ENCODE measurements at places on chromosomes 11 and 22.

DNA sequence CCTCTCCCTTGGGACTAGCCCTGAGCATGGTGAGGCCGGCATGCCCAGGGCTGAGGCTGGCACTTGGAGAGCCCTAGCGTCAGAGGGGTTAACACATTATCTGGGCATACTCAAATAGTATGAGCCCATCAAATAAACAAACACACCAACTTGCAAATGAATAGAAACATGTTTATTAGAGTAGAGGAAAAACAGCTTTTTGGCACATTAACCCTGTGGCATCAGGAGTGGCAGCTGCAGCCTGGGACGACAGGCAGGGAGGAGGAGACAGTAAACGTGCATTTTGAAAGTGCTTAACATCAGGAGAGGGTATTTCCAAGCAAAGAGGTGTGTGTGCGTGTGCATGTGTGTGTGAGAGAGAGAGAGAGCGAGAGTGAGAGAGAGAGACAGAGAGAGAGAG is 684.9 kb downstream of the NTM start:
- no peak for DNase-seq

- DNase-seq = no peak
Measured at GRCh38 chr11:86977441-86978050, 22.4 kb upstream of the FZD4 start.

- no peak for DNase-seq
Measured at GRCh38 chr11:107392611-107393010, 65.0 kb downstream of the CWF19L2 start.

GRCh38 chr11:119804698-119805097 is 75.7 kb upstream of the NECTIN1 start:
- no peak for DNase-seq

GRCh38 chr22:23230348-23231068 is 50.2 kb downstream of the BCR start:
- no peak for DNase-seq

DNA sequence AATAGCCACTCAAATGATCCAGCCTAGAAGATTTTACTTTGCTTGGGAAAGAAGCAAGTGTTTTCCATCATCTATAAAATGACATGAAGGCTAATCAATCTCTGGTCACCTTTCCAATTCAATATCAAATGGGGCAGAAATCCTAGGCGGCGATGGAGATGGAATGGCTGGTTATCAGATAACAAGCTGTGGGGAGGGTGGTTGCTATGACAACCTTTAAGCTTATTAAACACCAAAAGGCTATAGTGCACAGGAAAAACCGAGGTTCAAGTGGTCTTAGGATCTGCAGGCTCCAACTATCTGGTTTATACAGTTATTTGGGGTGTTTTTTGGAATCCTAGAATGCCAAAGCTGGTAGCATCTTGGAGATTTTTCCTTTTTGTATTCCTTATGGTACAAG is 13.9 kb upstream of the BSX start:
- no peak for DNase-seq

- DNase-seq = no peak
Measured at GRCh38 chr22:17257121-17258001, 38.1 kb upstream of the ADA2 start.

DNA sequence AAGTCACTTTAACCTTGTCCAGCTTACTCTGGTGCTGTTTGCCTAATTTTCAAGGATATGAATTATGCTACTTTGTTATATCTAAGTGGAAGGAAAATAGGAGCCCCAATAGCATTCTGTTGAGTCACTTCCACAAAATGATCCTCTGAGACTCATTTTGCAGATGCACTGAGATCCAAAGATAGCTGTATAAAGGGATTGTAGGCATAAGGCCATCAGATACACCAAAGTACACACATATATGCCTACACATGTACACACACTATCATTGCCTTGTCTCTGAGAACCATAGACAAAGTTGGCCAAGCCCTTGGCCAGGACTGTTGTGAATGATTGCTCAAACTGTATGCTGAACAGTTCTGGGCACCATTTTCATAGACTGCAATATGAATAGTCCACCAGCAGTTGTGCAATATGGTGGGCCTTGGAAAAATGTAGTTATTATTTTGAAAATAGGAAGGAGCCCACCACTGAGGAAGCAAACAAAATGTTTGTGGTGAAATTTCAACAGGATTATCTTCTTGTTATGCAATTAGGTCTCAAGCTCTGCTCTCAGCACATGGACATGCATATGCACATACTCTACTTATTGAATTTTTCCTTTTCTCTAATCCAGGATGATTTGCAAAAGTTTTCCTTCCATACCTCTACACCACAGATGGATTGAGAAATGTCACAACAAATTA is 186.0 kb upstream of the CTSC start:
- DNase-seq = peak; percentile 23
